Nephron progenitor cell (in vitro differentiated cells): ENCODE measurements at places on chromosomes 7 and 10.

GRCh38 chr10:126337251-126337810, 50.9 kb downstream of the ADAM12 start:
- no peak for DNase-seq

DNA sequence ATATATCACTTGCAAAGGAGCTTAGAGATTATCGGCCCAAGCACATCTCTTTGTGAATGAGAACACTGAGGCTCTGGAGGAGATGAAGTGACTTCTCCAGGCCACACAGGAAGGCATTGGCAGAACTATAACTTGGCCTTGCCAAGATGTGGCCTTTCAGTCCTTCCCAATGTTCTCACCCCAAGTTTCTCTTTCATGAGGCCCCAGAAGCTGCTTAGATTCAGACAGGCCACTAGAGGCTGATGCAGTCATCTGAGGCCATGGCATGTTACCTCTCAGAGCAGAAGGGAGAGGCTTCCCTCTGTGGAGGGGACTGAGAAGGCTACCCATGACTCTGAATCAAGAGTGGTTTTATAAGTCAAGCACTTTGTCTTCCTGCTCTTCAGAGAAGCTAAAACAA, 1003.7 kb downstream of the LRMDA start:
- no peak for DNase-seq

- no peak for DNase-seq
These were observed 84.4 kb upstream of the TNS3 start for GRCh38 chr7:47666164-47666862.

DNA sequence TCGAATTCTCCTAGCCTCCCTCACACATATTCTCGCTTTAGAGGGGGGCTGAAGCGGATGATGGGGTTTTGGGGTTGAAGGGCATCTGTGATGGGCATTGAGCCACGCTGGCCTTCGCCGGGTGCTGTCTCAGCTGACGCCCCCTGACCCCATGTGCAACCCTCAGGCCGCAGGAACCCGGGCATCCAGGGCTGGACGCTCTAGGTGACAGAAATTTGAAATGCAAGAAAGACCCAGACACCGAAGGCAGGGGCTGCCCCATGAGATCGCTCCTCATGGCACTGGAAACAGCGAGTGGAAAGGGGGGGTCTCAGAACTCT, 664 bp upstream of the C10orf88 start:
- DNase-seq, result peak; percentile 1

DNA sequence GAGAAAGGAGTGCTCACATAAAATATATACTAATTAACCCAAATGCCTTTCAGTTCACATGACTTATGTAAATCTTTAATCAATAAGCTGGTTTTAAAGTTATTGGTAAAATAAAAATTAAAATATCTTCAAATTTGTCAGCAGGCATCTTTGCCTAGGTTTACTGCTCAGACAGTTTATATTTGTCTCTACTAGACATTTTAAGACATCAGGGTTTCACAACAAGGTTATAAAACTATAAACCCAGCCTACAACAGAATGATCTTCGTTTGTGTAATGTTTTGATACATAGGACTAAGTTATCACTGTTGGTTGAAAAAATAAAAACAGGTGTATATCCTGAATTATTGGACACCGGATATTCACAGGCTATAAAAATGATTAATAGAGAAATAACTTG, 67.4 kb downstream of the TYW1B start:
- no peak for DNase-seq
